NCI-H1436 (cell line): ENCODE measurements at places on chromosomes 1 and 21.
A peak's percentile ranks its signal among the peaks of the same experiment; 100 is the strongest.

DNA sequence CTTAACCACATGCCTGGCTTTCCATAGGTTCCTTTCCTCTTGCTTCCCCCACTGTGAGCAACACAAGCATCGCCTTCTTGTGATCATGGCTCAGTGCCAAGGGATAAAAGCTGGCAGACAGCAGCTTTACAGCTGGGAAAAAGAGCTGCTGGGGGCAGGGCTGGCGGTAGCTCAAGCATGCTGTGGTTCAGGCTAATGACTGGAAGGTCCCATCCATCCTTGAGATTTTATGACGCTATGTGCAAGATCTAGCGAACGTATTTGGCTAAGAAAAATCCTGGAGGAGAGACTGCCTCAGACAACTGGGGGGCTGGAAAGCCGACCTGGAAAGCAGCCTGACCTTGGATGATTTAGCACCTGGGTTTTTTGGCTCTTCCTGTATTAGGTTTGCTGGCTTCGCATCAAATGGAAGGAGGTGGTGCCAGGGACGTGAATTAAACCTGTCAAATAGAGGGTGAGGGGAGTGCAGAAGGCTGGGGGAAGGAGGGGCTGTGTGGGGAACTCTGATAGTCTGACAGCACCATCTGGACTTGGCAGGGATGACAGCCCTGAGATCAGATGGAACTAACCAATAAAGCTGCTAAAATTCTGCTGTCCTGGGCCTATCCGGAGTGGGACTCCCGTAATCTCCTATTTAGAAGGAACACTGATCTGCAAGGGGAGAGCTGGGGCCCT is 34.8 kb downstream of the ZMYND12 start:
- DNase-seq = peak; percentile 77

DNA sequence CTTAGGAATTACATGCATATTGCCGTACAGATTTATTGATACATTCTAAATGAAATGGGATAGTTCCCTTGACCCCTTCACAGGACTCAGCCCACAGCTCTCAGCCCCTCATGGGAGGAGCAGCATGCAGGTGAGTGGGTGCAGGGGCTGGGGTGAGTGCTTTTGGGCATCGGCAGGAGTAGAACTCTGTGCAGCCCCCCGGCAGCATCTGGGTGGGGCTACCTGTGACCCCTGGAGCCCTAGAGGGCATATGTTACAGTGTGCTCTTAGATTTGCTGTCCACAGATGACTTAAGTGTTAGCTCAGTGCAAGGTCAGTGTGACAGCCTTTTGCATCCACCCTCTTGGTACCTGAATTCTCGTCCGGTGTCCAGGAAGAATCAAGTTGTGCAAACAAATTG is 120.3 kb downstream of the GALNT2 start:
- DNase-seq = no peak

- no peak for DNase-seq
These were observed 59.1 kb downstream of the NFIA start for GRCh38 chr1:61141288-61142042.

DNA sequence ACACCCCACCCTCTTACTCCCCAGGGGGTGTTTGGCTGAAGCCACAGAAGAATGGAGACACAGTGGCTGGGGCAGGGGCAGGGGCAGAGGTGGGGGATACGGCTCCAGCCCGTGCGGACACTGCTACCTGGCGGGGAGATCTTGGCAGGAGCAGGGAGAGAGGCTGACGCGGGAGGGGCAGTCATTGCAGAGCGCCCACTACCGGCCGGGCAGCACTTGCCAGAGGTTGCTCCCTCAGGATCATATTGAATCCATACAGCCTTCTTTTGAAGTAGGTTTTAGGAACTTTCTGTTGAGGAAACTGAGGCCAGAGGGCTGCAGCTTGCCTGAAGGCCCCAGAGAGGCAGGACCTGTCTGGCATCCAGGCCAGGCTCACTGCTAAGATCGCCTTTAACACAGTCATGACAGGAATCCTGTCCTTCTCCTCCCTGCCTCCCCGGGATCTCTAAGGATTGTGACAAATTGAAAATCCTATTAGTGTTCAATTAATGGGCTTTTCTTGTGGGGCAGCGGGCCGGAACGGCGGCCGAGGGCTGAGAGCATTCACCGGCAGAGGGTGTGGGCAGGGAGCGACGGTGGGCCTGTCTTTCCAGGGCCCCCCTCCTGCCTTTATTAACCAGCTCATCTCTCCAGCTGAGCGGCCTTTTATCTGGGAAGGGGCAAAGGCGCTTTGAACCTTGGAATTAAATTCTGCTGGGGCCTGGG is 65.5 kb upstream of the WNT4 start:
- no peak for DNase-seq

- DNase-seq = no peak
These were observed 7.5 kb upstream of the LDLRAD2 start for GRCh38 chr1:21804536-21804935.

DNA sequence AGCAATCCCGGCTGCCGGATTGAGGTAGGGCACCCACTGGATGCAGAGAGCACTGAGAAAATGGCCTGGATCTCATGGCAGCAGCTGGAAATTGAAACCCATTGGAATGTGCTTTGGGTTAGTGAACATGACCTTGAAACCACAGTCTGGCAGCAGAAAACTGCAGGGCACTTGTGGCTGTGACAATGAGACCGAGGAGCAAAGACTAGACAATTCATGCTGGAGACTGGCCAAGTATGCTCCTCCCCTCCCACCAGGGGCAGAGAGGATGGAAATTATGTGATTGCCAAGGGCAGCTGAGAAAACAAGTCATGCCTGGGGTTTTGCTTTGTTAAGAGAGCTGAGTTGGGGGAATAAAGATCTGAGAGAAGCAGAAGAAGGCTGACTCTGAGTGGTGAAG is 60.7 kb downstream of the ZNF697 start:
- DNase-seq = no peak

- DNase-seq = no peak
These were observed 300.4 kb upstream of the ZP4 start for GRCh38 chr1:238191170-238191569.

- DNase-seq = no peak
These were observed 65.9 kb downstream of the KCNAB2 start for GRCh38 chr1:6111571-6111970.

GRCh38 chr1:221099747-221100595 is 220.7 kb downstream of the HLX start:
- no peak for DNase-seq

DNA sequence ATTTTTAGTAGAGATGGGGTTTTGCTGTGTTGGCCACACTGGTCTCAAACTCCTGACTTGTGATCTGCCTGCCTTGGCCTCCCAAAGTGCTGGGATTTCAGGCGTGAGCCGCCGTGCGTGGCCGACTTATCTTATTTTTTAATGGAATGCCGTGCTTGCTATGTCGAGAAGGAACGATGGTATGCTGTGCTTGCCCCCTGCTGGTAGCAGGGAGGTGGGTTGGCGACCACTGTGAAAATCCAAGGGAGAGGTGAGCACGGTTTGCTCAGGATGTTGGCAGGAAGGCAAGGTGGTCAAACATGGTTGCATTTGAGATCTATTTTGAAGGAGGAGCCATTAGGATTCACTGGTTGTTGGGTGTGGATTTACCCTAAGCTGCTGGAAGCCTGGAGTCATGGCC is 45.8 kb upstream of the RCC2 start:
- DNase-seq = no peak

DNA sequence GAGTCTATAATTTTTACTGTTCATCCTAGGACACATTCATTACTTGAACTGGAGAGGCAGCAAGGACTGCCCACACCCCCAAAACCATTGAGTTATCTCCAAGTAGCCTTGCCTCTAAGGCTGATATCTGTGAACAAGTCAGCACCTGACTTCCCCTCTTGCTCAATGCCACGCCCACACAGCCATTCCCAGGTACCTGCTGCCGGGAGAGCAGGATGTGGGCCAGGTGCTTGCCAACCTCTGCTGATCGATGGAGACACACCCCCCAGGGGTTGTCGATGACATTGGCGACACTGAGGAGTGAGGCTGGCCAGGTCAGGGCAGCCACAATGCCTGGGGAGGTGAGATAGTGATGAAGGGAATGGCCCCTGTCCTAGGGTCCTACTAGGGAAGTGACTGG is 60.1 kb downstream of the TMCO4 start:
- no peak for DNase-seq

DNA sequence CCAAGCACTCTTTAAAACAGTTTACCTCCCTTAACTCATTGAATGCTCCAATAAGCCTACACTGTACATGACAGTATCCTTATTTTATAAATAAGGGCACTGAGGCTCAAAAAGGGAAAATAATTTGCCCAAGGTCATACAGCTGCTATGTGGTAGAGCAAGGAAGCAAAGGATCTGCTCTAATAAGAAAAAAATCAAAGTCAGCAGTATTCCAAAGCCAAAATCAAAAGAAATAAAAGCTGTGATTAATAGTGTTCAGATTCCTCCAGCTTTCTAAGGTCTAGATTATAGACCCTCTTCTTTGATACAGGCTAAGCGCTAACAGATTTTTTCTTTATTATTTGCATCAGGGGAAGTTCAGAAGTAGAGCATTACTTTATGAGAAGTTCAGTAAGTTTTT is 39.3 kb downstream of the IL12RB2 start:
- DNase-seq = no peak

GRCh38 chr1:45266151-45266801 is 59.9 kb upstream of the ZSWIM5 start:
- no peak for DNase-seq

DNA sequence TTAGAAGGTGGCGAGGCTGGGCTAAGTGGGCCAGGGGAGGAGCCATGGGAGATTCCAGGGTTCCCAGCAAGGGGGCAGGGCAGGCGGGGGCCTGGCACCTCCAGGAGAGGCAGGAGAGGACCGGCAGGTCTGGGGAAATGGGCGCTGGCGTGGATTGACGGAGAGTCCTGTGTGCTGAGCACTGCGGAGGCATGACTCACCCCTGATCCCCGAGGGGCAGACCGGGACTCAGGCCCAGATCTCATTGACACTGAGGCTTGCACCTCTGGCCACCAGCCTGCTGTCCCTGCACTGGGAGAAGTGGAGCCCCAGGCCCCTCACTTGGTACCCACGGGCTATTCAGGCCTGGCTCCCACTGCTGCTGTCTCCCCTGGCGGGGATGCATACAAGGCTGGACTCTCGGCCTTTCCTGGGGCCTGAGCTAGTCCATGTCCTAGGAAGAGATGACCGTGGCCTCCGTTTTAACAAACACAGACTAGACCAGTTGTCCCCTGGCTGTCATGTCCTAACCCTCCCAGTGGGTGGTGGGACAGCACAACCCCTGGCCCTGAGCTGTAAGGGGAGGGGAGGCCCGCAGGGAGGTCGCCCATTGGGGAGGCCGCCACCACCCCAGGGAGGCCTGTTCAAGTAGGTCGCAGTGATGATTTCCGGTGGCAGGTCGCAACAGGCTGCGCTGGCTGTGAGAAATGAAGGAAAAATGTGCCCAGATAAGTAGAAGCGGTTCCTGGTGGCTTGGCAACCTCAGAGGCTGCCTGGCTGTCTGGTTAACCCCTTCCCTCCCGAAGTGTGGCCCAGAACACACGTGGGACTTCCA is 39.7 kb downstream of the RIPK4 start:
- DNase-seq = peak; percentile 41

DNA sequence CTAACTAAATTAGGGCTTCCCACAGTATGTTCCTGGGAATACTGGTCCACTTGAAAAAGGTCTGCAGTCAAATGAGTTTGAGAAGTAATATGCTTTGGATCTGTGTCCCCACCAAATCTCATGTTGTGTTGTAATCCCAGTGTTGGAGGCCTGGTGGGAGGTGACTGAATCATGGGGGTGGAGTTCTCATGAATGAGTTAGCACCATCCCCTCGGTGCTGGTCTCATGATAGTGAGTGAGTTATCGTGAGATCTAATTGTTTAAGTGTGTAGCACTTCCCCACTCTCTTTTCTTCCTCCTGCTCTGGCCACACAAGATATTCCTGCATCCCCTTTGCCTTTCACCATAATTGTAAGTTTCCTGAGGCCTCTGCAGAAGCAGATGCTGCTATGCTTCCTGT is 16.9 kb upstream of the DMRTB1 start:
- DNase-seq = no peak

DNA sequence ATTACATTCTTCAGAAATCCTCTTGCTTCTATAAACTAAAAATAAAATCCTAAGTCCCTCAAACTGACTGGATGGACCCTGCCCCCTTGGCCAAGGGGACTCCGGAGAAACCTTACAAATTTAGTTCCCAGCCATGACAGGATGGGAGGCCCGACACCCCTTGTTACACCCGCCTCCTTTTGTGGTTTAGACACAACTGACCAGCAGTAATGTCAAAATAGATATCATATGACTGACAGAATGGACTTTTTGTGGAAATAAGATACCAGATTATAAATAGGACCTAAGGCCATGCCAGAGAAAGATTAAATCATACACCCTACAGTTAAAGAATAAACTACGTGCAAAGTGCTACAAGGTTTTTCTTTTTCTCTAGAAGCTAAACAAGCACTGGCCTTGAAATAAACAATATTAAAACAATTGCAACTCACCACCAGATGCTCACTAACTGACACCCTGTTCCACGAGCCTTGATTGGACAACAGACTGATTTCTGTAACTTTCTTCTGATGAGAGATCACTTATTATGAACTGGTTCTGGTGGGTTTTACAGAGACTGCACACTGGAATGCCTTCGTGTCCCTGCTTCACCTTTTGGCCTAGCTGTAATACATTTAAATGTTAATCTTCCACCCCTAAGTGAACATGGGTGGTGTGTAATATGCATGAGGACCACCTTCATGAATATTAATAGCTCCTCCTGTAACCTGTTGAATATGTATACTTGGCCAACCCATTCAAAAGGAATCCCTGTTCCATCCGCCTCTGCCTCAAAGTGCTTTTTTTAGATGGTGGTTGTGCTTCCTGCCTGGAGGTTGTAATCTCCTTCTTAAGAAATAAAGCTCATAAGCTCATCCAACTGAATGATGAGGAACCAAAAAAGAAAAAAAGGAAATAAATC is 99.6 kb downstream of the ODF2L start:
- no peak for DNase-seq

DNA sequence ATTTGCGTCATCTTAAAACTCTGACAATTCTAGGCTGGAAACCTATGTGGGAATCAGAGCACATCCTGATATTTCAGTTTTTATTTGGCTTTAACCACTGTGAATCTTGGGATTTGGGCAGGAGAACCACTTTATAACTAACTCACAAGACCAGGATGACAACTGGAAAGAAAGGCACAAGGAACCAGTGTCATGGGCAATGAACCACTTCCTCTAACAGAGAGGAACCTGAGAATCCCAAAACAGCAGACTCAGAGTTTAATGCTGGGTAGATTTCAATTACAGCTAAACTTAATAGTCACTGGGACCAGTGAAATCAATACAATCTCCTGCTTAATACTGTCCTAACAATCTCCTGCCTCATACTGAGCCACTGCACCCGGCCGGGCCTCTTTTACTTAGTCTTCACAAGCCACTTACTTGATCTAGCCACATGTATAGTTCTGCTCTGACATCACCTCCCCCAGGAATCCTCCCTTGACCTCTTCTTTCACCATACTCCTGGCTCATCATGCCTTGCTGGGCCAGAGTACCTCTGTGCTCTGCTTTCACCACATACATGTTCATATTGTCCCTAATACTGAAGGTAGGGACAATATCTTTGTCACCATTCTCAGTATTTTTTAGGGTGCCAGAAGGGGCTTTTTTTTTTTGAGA is 20.2 kb upstream of the SLFNL1 start:
- no peak for DNase-seq
